ENCODE measurements at places on chromosomes 5 and 9. TPM values are rescaled to one million over a fixed set of nuclear protein-coding genes. Genes with fewer than 3 reads are reported as not detected.

Gene PLAC8L1
- not detected for total RNA-seq

GRCh38 chr9:36535107-36535506 is 37.6 kb upstream of the MELK start:
- no peak for DNase-seq

- DNase-seq: no peak
Observed at GRCh38 chr5:115817386-115817785, 927 bp upstream of the CDO1 start.

Gene TAS2R1
- total RNA-seq: not detected

DNA sequence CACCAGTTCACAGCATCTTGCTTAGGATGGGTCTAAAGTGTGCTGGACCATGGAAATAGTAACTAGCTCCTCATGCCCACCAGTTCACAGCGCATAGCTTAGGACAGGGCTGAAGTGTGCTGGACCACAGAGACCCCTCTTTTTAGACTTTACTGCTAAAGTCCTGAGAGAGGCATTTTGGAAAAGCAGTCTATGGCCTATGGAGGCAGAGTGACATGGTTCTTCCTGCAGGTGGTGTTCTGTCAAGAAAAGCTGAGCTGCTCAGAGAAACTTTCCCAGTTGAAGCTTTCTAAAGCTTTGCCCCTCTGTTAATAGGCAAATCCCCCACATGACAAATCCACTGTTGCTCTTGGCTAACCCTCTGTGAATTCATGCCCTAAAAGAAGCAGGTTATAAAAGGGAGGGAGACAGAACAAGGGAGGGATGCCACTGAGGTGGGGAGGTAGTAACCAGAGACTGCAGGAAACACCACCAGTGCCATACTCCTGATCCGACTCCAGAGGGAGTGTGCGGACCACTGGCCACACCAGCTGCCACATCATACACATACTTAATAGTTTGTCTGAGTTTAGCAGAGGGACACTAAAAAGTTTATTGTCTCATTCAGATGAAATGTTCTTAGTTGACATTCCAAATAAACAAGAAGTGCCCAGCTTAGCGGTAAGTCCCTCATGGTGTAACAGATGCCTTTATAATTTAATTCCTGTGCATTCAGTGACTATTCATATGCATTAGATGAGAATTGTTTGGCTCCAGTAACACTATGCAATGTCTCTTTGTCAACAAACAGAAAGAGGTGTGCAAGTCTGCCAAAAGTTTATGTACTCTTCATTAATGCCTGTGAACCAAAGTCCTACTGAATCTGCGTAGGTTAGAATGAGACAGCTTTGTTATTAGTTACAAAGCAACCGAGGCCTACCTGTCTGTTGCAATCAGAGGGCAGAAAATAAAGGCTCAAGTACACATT is 236.2 kb upstream of the NFIL3 start:
- peak; percentile 66 for DNase-seq

- no peak for DNase-seq
Observed at GRCh38 chr9:112648624-112649023, 69.3 kb downstream of the INIP start.

DNA sequence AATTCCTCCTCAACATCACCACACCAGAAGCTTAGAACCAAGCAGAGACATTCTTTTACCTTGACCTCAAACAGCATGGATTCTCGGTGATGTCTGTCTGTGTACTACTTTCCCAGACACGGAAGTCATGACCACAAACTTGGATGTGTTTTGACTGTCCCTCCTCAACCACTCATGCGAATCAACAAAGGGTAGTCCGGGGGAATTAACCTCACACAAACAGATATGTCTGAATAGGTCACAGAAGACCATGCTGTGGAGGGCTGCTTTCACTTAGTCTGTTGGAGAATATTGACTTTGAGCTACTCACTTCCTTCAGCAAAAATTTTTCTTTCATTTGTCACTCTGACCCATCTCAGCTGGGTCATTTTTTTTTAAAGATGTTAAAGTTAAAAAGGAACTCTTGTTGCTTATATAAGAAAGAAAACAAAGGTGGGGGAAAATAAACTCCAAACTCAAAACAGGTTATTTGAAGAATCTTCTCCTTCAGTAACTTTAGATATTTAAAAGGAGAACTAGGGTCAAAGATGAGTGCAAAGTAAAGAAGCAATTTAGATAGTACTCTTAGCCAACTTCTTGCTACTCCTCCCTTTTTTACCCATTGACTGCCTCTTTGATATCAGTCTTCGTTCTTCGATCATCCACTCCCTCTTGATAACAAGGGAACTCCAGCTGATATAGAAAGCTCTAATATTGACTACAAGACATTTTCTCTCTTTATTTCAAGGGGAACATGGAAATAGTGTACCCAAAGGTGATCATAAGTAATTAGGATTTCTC is 343.4 kb upstream of the CDH6 start:
- DNase-seq: no peak

Gene PAIP1
- 101 TPM for total RNA-seq

Gene FBP1
- 4.6 TPM for total RNA-seq

- DNase-seq: no peak
Observed at GRCh38 chr9:72356041-72356582, 8.9 kb downstream of the ZFAND5 start.

DNA sequence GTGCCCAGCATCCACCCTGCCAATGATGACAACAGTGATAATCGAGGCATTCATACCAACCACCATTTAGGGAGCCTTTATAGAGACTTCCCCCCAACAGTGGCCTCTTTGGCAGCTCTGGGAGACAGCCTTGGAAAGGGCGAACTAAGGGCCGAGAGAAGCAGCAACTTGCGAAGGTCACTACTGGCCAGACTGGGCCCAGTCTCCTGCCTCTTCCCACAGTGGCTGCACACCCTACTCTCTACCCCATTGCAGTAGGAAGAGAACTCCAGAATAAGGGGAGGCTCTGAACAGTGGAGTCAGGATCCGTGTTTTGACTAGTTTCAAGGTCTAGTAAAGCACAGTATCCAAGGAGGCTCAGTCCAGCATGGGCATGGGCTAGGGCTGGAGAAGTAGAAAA is 5.3 kb downstream of the LHX6 start:
- DNase-seq: no peak

Gene NR6A1
- 2.0 TPM for total RNA-seq

Gene PTGS1
- 76.9 TPM for total RNA-seq

Gene LEAP2
- 1.2 TPM for total RNA-seq

Gene POLR1E
- 17.4 TPM for total RNA-seq

Gene IL5
- total RNA-seq: not detected

DNA sequence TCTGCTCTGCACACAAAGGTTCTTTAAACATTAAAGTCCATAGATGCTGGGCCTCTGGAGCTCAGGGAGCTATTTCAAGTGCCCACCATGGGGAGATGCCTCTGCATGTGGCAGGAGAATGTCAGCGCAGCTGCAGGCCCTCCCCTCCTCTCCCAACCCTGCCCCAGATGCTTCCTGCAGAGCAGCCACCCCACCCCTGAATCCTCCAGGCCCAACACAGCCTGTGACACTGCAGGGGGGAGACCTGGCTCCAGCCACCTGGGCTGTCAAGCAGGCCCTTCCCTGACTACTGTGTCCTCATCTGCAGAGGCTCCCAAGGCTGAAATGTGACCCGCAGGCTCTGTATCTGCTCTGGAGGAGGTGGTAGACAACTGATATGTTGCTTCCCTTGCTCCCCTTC is 213.9 kb downstream of the GABBR2 start:
- no peak for DNase-seq

Gene PCDHGA3
- 1.7 TPM for total RNA-seq
